Panc1 (cell line): ENCODE measurements at places on chromosomes 12 and 14.
A peak's percentile ranks its signal among the peaks of the same experiment; 100 is the strongest.

DNA sequence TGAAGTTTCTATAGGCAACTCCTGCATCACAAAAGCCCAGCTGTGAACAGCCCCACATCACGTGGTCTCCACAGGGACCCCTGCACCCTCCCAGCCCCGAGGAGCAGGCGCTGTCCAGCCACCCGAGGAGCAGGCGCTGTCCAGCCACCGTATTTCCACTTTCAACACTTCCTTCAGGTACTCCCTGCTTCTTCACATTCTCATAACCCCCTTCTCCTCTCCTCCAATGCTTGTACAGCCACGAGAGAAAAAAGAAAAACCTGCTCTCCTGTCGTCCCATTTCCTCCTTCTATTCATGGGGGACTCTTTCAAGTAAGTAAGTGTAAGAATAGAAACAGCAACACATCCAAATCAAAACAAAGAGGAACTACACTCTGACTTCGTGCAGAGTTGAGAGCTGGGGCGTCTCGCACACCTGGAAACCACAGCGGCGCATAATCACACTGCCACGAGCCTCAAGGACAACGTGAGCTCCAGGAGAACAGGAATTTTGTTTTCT, 11.9 kb downstream of the CDC42BPB start:
- no peak for DNase-seq

DNA sequence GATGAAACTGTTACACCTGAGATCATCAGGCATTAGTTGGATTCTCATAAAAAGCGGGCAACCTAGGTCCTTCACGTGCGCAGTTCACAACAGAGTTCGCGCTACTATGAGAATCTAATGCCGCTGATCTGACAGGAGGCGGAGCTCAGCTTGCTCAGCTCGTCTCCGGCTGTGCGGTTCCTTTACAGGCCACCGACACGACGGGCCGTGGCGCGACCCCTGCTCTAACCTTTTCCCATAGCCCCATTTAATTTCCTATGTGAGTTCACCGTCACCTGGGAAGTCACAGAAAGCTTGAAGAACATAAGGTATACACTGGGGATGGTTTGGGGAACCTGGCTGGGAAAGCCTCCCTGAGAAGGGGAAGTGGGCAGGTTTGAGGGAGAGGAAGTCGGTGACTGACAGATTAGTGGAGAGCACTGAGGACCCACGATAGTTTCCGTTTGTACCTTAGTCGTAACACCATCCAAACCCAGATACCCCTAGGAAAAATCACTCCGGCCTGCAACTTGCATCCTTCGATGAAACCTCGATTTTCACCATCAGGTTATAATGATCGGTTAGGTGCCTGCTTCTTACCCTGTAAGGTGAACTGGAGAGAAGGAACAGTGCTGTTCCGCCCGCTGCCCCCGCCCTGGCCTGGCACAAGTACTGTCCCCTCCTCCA, 2.8 kb upstream of the AAAS start:
- no peak for DNase-seq

DNA sequence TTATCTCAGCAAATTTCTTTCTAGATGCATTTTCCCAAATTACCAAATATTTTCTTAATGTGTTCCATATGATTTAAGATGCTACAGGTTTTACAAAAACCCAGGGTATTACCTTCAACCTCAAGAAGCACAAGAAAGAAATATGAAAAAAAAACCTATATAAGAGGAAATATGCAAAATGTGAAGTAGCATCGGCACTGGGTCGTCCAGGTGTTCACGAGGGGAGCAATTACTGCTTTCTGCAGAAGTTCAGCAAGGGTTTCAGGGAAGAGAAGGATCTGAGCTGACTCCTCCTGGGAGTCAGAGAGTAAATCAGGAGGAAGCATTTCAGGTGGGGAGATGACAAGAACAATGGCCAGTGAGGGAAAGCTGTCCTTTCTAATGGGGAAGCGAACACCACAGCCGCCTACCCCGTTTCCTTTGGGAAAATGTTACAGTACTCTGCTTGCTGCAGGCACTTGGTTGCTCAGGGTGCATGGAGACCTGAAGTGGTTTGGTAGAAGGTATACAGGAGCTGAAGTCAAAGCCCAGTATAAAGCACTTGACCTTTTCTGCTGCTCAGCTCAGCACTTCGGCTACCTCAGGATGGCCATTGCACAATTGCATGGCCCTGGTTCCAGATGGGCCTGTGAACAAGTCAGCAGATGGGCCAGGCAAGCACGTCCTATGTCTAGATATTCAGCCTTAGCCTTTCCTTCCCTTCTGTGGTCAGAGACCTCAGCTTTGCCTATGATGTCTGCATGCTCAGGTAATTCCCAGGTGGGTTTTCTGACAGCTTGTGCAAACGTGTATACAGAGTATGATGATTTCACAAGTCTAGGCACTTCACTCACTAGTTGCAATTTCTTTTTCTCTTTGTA, 155.6 kb downstream of the PAX9 start:
- no peak for DNase-seq

DNA sequence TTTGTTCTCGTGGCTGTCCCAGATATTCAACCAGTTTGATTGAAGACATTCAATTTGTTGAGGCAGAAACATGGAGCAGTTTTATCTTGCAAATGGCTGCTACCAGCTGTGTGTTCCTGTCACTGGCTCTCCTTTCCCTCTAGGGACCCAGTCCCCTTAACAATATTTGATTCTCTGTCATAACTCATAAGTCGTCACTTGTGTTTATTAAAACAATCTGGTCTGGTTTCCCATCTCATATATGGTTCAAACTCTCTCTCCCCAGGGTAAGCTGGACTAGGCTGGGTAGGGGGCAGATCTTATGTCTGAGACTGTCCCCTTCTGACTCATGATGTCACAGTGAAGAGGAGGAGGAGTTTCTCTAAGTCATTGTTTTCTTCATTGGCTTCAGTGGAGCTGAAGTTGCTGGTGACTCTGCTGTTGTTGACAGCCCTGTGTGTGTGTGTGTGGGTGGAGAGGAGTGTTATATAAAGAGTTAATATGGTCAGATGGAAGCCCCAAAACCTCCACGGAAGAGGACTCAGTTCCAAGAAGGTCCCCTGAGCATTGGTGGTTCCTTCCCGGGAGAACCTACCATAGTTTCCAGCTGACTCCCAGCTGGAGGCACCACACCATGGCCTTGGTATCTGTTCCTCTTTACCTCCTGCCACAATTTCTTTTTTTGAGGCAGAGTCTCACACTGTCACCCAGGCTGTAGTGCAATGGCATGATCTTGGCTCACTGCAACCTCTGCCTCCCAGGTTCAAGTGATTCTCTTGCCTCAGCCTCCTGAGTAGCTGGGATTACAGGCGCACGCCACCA, 16.1 kb upstream of the GNG2 start:
- DNase-seq, result no peak

DNA sequence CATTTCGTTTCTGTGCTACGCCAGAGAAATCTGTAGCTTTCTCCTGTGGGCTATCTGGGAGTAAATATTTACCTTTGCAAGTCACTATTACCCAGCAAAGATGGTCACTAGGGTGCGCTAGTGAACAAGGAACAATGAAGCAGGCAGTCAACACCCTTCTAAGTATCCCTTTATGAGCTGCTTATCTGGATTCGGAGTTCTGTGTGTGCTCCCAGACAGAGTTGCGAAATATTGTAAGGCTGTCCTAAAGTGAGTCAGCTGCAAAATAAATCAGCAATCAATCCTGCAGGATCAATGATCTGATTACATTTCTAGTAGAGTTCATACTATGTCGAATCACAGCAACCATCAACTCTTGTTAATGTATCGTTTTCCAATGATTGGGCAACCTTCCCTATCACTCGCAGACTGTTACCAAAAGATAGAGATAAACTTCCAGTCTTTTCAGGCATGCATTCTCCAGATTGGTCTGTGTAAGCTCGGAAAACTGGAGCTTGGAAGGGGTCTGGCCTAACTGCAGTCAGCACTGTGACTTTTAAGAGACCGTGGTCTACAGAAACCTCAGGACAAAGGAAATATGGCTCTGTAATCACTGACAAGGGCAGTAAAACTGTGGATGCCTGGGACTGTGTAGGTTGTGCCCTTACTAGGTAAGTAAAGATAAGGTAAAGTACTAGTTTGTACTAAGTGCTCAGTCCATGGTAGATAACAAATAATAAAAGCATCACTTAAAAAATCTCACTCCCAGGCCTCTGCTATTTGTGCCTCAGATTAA, 133.5 kb downstream of the KCNK10 start:
- peak; percentile 65 for DNase-seq

GRCh38 chr12:31620311-31620710, 29.4 kb upstream of the DENND5B start:
- no peak for DNase-seq

- DNase-seq, result no peak
Observed at GRCh38 chr14:64234877-64235651, 59.1 kb downstream of the ESR2 start.

DNA sequence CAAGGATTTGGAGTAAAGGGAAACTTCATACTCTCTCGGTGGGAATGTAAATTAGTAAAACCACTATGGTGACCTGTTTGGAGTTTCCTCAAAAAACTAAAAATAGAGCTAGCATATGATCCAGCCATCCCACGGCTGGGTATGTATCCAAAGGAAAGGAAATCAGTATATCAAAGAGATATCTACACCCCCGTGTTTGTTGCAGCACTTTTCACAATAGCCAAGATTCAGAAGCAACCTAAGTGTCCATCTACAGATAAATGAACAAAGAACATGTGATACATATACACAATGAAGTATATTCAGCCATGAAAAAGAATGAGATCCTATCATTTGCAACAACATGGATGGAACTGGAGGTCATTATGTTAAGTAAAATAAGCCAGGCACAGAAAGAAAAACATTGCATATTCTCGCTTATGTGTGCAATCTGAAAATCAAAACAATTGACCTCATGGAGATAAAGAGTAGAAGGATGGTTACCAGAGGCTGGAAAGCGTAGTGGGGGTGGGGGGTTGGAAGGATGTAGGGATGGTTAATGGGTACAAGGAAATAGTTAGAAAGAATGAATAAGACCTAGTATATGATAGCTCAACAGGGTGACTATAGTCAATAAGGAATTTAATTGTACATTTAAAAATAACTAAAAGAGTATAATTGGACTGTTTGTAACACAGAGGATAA, 468.0 kb downstream of the BCAT1 start:
- DNase-seq, result no peak
